CD4-positive, alpha-beta T cell (primary cell): ENCODE measurements at places on chromosomes 16 and 17.

- no peak for DNase-seq
Observed at GRCh38 chr17:80960797-80961452, 30.7 kb upstream of the CHMP6 start.

- DNase-seq, result no peak
Observed at GRCh38 chr17:40451420-40451819, 8.2 kb downstream of the IGFBP4 start.

DNA sequence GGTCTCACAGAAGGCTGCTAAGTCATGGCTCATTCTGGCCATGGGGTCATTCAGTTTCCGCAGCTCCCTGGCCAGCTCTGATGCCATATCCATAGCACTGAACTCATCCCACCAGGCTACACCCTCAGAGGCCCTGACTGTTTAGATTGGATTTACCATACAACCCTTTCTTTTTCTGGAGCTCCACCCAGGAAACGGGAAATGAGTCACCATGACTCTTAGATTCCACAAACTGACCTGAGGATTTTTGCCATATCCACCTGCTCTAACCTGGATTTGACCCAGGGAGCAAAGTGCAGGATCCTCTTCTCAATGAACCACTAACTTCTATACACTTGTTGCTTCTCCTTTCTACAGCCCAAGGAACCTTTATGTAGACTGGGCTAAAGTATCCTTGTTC lies 20.3 kb upstream of the CALB2 start:
- DNase-seq, result no peak

DNA sequence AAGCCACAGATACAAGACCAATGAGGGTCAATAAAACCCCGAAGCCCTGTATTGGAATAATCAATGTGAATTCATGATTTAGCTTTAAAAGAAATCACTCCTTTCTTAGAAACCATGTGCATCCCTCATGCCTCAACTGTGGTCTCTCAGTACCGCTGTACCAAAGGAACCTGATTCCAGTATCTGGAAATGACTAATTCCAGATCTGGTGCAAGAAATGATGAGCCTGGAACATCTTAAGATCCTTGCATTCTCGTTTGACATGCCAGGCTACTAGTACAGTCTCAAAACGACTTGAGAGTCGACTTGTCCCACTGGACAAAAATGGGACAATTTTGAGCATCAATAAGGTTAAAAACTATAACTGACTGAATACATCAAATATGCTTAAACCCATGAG lies 21.2 kb downstream of the USP31 start:
- no peak for DNase-seq

- no peak for DNase-seq
Observed at GRCh38 chr17:5200360-5200759, 8.7 kb upstream of the ZNF594 start.

DNA sequence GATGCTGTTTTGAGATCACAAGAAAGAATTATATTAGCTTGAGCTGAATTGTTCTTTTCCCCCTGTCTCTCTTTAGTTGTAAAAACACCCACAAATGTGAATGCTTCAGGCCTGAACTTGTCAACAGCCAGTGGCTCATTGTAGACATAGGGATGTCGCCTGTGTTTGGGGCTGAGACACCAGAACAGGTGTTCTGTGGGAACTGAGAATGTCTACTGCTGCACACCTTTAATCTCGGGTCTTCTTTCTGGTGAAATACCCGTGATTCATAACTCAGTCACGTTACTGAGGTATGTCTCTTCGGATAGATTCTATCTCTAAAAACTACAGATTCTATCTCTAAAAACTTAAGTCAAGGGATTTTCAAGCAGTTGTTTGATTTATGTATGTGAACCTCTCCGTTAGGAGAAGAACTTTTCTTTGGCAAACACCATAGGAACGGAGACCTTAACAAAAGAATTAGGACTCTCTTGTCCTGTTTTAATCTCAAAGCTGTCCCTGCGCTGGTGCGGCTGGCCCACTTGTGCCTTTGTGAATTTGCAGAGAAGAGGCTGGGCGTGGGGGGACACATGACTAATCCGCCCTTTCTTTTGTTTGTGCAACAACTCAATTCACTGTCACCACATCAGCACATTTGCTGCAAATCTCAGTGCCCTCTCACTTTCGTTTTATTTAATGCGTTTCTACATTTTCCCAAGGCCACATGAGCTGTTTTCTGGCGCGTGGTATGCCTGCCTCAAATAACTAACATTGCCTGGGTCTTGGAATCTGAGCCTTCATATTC lies 643.0 kb downstream of the MAF start:
- DNase-seq, result no peak

DNA sequence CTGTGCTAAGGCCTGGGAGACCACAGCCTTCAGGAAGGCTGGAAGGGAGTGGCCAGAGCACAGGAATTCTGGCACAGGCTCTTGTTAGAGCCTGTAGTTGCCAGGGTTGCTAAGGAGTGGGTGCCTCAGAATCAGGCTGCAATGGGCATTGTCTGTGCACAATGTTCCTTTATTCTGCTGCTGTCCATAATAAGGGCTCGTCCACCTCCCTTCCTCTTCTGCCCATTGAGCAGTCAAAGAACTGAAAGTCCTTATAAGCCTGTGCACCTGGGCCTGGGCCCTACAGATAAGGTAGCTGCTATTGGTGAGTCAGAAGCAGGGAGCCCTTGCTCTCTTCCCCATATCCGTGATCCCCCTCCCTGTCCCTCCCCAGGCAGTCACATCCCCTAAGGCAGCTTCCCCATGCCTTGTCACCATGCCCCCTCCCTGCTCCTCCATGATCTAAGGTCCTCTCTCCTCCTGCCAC lies 5.4 kb upstream of the CNGB1 start:
- no peak for DNase-seq

DNA sequence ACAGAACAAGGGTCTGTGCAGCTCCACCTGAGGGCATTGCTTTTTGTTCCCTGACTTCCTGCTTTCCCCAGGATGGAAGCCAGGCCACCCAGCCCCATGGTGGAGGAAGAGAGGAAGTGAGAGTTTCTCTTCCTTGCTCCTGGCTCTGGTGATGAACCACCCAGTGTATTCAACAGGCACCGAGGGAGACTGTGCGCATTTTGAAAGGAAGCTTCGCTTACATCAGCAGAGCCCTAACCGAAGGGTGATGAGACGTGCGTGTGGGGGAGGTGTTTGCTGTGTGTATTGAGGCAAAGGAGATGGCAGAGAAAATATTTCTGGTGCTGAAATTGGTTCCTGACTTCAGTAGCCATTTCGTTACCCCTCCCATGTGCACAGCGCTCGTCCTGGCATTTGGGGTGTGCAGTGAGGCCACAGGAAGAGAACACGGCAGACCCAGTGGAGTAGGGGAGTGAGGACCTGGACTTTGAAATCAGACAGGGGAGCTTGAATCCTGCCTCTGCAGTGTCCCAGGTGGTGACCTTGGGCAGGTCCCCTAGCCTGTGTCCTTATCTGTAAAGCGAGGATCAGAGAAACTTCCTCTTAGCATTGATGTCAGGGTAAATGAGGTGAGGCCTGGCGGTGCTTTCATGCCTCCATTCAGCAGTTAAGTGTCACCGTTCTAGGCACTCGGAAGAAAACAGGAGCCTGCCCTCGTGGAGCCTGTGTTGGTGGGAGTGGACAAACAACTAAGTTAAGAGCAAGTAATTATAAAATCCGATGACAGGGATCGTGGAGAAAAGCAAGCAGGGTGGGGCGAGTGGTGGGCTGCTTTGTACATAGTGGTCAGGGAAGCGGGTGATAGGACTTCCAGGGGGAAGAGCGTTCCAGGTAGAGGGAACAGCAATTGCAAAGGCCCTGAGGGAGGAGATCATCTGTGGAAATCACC lies 7.4 kb downstream of the CMIP start:
- DNase-seq, result peak; percentile 27

DNA sequence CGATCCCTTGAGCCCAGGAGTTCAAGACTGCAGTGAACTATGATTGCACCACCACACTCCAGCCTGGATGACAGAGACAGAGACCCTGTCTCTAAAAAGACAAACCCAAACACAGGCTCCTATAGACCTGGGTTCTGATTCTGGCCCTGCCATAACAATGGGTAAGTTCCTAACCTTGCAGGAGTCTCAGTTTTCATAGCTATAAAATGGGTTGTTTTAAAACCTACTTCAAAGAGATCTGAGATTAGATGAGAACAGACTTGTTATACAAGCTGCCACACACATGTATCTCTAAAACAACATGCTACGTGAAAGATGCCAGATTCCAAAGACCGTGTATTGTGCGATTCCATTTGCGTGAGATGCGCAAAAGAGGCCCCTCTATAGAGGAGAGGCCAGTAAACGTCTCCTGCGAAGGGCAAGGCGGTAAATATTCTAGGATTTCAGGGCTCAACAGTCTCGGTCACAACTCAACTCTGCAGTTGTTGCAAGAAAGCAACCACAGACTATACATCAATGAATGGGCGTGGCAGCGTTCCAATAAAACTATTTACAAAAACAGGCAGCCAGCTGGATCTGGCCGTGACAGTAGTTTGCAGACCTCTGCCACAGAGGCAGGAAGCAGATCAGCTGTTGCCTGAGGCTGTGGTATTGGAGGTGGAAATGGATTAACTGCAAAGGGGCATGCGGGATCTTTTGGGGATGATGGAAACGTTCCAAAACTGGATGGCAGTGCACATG lies 5.9 kb downstream of the CORO7 start:
- DNase-seq, result no peak

DNA sequence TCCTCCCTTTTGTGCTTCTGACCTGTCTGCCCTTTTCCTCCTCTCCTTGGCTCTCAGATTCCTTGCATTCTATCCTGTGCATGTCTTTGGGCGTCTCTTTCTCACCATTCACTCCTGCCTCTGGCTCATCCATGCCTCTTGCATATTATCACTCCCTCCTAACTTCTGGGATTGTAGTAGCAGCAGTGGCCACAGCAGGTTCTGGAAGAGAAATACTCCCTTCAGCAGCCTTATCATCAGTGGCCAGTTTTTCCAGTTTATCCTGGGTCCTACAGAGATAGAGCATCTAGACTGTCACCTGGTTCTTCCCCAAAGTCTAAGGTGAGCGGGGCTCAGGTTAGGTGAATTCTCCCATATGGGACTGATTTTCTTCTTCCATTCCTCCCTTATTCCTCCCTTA lies 354.0 kb upstream of the CCL2 start:
- DNase-seq, result no peak

- no peak for DNase-seq
Observed at GRCh38 chr17:74080656-74081582, 122.6 kb upstream of the RPL38 start.

DNA sequence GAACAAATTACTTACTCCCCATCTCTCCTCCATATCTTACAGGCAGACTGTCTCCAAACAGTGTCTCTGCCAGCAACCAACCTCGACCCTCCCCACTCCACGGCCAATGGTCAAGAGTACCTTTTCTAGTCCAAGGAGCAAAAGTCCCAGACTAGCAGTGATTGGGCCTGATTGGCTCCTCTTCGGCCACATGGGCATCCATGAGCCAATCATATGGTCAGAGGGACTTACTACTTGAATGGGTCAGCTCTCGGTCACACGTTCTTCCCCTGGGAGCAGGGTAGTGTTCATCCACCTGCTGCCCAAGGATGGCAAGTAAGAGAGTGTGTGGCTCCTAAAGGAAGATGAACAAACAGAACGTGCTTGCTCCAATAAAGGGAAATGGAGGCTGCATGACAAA lies 84.6 kb downstream of the C16orf78 start:
- no peak for DNase-seq

GRCh38 chr16:87740441-87740840 lies 25.3 kb downstream of the KLHDC4 start:
- no peak for DNase-seq

GRCh38 chr17:66487121-66487520 lies 184.7 kb downstream of the PRKCA start:
- DNase-seq, result no peak

- peak; percentile 59 for DNase-seq
Observed at GRCh38 chr17:17749921-17750320, 68.7 kb downstream of the RAI1 start.

DNA sequence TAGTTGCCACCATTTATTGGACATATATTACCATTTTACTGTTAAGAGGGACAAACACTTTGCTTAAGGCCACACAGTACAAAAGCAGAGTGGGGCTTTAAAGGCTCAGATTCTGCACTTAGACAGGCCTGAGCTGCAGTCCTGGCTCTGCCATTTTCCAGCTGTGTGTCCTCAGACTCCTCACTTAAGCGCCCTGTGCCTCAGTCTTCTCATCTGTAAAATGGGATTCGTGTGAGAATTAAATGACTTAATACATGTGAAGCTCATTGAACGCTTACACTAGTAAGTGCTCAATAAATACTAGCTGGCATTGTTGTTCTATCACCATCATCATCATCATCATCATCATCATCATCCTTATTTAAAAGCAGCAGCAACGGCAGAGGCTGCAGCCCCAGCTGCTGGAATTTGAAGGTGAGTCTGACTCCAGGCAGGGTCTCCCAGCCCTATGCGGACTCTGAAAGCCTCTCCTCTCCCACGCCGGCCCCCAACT lies 445 bp upstream of the CACNG5 start:
- DNase-seq, result no peak

DNA sequence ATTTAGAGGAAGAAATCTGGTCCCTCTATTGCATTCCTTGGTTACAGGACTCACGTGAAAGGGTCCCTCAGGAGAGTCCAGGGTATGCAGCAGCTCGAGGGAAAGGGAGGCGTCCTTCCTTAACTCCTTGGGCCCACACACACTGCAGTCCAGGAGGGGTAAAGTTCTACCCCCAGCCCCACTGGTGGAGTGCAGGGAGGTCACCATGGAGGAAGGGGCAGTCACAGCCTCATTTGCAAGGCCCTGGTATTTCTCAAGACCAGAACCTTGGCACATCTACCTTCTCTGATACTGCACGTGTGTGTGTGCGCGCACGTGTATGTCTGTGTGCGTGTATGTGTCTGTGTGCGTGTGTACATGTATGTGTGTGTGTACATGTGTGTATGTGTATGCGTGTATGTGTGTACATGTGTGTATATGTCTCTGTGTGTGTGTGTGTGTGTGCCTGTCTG lies 11.1 kb downstream of the HIC1 start:
- DNase-seq, result no peak

DNA sequence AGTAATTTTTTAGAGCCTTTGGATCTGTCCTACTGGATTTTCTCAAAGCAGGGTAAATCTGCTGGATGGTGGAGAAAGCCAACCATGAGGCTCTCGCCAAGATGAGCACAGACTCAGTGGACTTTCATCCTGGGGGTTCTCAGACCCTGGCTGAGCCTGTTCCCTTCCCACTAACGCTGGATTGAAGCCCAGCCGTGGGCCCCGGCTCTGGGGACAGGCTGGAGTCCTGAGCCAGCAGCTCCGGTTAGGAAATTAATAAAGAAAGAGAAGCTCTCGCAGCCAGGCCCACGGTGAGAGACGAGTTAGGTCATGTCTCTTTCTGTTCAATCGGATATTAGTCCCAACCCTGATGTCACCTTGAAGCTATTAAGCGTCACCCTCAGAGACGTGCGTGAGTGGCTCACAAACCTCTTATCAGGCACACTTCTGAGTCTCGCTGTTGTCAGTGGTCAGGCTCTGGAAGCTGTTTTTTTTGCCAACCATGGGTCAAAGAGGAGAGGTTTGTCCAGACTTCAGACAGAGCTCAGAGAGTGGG lies 27.1 kb downstream of the MEOX1 start:
- no peak for DNase-seq

GRCh38 chr17:43051969-43052368 lies 26.9 kb downstream of the RND2 start:
- no peak for DNase-seq
